ENCODE measurements at places on chromosomes 13 and 19.

DNA sequence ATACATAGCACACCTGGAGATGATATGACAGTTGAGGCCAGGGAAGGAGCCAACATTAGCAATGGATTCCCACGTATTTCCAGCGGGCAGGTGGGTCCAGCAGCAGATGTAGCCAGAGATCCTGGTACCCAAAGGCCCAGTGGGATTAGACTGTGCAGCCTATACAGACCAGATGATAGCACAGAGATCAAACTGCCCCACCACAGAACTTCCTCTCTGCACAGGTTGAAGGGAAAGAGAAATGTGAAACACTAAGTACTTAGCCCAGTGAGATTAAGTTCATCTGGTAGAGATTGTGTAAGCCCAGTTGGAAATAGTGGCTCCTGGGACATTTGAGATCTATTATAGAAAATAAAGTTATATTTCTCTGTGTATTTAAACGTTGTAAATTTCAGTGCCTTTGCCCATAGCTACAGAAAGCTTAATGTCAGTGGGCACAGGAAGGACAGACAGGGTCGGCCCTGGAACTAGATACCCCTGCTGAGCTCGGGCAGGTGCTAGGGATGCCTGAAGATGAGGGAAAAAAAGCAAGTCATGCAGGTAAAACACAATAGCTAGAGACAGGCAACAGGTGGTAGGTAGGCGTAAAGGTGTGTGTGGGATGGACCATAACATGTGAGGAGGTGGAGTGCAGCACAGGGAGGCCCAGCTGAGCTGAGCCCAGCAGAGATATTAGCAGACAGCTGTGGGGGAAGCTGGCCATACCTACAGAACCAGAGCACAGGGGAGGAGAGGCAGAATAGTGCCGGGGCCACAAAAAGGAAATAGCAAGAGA is 27.3 kb upstream of the SPATA13 start:
- DNase-seq, result no peak

GRCh38 chr19:19619181-19619848 is 828 bp upstream of the PBX4 start:
- DNase-seq, result no peak

- no peak for DNase-seq
Observed at GRCh38 chr19:11446652-11447301, 11.3 kb downstream of the PRKCSH start.

DNA sequence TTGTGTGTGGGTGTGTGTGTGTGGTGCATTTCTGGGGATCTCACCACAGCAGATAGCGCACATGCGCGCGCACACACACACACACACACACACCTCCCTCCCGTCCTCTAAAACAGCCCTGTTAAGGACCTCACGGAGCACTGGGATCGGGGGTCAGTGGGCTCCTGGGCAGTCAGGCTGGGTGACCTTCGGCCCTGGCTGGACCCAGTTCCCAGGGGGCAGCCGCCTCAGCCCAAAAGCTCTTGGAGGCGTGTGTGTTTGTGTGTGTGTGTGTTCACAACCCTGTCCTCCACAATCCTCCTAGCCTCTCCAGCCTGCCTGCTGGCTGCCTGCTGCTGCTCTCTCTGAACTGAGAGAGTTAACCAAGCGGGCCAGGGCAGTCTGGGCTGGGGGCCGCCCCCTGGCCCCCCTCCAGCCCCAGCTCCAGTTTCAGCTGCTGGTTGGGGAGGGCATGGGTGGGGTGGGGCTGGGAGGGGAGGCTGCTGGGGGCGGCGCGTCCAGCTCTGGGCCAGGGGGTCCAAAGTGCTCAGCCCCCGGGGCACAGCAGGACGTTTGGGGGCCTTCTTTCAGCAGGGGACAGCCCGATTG is at the start of gene FXYD1:
FXYD1 (plus strand) TSS at position 520 of the 588 bp plus-strand sequence. CDS start 1,256 bp downstream, outside the sequence.
- no peak for DNase-seq

- DNase-seq, result no peak
Observed at GRCh38 chr13:95233026-95233635, 68.1 kb downstream of the ABCC4 start.

DNA sequence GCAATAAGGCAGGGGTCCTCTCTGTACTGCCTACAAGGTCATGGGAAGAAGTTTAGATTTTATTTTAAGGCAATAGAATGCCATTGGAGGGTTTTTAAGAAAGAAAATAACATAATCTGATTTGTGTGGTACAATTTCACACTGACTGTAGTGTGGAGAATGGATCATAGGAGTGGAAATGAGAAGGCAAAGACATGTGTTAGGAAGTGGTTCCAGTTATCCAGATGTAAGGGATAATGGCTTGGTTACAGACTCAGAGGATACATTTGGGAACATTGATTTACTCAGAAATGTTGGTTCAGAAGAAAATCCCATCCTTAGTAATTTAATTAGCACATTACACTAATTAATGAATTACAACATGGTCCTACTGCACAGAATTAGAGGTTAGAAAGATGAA is 788.2 kb downstream of the SLITRK5 start:
- no peak for DNase-seq

DNA sequence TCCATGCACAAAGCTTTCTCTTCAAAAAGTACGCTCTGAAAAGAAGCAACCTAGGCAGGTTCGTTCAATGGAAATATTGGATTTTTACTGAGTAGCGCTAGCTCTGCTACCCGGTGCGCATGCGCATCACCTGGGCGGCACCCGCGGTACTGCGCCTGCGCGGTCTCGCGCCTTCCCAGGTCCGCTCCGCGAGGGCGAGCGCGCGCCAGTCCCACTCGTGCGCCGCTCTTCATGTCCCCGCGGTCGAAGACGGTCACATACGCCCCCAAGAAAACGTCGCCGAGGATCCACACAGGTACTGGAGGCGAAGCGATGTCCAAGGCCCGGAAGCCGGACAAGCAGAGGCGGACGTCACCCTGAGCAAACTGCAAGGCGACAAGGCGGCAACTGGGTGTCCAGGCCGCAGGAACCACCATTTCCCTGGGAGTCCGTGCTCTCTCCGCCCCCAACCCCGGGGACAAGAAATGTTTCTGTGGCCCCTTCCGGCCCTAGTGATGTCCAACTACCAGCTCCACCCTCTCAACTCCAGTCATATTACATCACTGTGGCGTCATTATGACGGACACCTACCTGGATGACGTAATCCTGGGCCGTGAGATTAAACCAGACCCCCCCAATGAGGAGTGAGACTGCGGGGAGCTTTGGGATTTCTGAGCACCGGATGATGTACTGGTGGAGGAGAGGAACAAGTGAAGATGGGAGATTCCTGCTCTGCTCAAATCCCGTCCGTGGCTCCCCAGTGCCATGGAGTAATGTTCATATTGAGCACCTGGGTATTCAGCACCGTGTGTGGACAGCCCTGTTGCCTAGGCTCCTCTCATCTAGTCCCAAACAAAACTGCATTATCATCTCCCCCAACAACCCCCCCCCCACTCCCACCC is 4.8 kb upstream of the KCNC3 start:
- peak; percentile 66 for DNase-seq

DNA sequence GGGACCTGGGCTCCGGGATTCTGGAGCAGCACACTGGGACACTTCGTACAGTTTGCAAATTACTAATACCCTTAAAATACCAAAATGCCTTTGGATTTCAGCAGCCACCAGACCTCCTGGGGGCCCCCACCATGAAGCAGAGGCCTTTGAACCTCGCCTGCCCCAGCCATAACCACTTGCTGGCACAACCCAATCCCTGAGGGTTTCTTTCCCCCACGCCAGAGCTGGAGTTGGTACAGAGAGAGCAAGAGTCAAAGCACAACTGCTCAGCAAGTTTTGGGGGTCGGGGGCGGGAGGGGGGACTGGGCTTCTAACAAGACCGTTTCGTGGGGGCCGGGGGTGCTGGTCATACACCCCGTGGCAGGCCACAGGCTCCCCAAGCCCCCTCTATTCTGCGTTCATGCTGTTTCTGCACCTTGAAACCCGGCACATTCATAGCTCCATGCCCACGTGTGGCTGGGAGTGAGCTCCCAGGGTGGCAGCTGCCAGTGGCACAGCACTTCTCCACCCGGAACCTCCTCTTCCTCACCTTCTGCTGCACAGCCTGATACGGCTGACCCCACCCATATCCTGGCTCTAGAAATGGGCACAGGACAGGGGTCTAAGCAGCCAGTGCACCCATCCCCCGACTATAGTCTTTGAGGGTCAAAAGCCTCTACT is 17.1 kb downstream of the PLEKHF1 start:
- no peak for DNase-seq

GRCh38 chr19:28351761-28352160 is 861.2 kb downstream of the UQCRFS1 start:
- DNase-seq, result no peak

DNA sequence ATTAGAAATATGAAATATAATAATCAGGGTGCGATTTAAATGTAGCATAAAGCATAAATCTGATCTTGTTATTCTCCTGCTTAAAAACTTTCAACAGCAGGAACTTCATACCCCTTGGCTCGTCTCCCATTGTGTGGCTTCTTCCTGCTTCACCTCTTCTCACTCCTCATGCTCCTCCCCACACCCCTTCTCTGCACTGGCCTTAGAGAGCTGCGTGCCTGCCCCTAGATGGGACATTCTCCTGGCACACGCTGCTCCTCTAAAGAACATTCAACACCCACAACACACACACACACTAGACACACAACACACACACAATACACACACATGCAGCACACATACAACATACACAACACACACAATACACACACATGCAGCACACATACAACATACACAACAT is 104.6 kb upstream of the RAP2A start:
- no peak for DNase-seq

GRCh38 chr13:113410472-113411201 is 42.7 kb downstream of the ADPRHL1 start:
- peak; percentile 95 for DNase-seq

DNA sequence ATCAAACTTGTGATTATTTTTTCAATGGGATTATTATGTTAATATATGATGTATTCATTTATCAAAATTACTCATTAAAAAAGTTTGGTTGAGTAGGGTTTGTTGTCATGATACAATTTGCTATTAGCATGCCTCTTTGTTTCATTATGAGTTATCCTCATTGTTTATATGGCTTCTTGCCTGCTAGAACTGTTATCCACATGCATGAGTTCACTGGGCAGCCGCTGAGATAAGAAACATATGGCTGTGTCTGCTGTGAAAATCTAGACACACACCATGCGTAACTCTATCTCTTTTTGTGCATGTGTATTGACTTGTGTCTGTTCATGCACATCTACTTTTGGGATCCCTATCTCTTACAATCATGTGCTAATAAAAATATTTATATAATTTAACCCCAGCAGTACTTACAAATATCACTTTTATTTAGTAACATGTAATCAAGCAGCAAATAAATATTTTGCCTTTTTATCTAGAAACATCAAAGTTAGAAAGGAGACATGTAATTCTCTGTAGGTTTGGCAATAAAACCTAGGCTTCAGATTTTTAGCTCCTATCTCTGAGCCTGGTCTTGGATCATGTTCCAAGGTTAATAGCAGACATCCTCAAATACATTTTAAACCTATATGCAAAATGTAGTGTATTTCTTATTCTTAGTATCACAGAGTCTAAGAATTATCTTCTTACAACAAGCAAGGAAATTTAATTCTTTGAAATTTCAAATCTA is 11.2 kb upstream of the KLF12 start:
- DNase-seq, result no peak

DNA sequence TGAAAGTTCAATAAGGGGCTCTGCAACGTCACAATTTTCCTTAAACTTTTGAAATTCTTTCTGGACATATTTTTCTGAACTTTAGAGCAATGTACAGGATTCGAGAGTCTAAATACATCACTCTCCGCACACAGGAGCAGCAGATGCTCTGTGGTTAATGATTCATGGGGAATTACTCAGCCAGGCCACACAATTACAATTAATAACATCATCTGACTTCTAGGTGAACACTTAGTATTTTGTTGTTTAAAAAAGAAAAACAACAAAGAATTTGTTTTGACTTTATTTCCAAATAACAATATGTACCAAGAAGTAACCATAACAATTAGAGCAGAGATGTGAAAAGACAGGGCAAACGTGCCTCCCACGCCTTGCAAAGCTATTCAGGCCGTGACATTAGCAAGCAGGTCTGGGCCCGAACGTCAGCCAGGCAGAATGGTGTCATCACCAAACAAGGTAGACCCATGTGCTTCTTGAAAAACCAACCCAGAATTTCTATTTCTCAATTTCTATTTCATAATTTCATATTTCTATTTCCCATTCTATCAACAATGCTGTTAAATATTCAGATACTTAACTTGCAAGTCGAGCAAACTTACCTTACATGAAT is 236.3 kb downstream of the COL4A1 start:
- DNase-seq, result peak; percentile 67

DNA sequence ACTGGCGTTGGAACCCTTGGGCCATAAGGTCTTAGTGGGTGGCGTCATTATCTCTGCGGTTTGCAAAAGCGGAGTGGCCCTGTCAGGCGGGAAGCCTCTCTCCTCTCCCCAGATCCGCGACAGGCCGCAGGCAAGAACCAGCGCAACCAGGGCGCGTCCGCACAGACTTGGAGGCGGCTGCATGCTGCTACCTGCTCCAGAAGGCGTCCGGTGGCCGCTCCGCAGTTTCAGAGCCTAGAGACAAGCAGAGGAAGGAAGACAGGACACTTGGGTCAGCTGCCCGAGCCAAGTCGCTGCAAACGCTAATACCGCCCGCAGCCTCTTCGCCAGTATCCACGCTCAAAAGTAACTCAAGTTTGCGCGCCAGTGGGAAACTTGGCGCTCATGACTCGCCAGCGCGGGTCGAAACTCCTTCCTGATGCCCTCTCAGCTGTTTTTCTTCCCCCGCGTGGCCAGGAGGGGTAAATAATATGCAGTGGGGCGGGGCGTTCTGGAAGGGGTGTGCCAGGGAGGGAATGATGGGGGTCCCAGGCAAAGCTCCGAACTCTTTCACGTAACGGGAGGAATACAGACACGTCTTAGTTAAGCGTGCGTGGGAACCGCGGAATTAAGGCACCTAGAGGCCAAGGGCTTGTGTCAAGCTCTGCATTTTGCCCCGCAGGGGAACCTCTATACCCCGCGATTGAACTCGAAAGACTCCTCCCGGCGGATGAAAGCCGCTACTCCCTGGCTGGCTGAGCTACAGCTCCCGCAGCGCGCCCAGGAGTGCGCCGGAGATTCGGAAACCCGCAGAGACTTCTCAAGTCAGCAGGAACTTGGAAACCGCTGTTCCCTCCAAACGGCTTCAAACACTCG is at the start of gene EDNRB:
EDNRB (minus strand) TSS at position 441 of the 855 bp plus-strand sequence; CDS start at position 183, 258 bp downstream.
- no peak for DNase-seq

GRCh38 chr13:60274655-60275054 is 110.9 kb upstream of the DIAPH3 start:
- no peak for DNase-seq

Measured in SW480 (cell line).